ENCODE measurements at places on chromosomes 6 and 20.

DNA sequence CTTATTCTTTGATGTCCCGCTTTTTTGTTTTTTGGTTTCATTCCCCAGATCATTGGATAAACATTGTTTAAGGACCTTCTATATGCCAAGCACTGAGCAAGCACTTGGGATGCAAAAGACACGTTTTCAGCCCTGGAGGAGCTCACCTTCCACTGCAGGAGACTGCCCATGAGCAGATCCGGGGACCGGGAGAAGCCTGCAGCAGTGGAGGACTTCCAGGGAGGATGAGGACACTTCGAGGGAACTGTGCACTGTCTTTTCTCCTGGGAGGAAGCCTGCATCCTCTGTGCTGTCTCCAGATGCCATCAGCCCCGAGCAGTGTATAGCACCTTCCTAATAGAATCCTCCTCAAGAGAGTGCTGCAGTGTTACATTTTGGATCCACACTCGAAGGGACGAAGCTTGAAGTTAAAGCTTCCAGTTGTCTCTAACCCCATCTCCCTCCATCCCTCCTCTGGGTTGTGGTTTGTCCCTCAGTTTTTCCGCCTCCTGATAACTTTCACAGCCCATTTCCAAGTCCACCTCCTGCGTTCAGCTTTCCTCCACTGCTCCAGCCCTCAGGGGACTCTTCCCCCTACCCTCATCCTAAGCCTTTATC is 5.8 kb upstream of the KCNG1 start:
- no peak for DNase-seq

DNA sequence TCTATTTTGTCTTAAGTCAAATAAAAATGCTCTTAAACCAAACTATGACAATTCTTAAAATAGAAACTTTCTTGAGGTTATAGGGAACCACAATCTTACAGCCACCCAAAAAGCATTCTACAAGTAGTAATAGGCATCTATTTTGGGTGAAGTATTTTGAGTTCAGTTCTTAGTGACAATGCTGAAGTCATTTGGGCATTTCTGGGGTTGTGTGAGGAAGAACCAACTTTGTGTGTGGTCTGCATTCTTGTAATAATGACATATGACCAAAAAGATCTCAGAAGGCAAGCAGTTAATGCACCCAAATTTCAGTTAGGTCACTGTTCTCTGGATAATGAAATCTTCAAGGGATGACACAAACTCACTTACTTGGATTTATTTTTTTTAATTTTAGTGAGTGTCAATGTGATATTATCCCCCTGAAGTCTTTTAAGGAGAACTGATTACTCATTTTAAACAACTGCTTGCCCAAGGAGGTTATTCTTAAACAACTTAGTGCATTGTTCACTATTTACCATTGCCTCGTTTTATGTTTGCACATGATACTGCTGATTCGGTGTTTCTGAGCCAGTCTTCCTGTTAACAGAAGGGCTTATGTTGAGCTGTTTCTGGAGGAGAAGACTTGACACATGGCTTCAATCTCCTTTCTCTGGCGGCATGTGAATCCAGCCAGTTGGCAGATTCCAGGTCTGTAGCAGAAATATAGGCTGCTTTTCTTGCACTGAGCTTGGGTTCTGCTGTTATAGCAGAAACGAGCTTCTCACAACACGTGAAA is 618.9 kb downstream of the BCKDHB start:
- peak; percentile 31 for DNase-seq

- peak; percentile 5 for DNase-seq
Observed at GRCh38 chr20:61896058-61896961, 169.4 kb downstream of the TAF4 start.

DNA sequence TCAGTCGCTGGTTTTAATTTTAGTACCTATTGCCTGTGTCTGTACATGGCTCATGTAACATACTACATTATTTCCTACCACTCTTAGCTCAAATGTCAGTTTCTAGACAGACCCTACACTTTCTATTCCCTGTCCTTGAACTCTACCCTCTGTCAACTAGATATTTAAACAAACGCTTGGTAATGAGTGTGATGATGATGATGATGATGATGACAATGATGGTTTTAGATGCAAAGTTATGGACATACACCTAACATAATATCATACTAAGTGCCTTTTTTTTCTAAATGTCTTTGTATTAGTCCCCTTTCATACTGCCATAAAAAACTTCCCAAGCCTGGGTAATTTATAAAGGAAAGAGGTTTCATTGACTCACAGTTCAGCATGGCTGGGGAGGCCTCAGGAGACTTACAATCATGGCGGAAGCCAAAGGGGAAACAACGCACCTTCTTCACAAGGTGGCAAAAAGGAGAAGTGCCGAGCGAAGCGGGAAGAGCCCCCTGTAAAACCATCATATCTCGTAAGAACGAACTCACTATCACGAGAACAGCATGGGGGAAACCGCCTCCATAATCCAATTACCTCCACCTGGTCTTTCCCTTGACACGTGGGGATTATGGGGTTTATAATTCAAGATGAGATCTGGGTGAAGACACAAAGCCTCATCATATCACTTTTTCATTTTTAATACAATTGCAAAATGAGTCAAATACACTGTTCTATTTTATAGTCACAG is 87.1 kb downstream of the IBTK start:
- no peak for DNase-seq

DNA sequence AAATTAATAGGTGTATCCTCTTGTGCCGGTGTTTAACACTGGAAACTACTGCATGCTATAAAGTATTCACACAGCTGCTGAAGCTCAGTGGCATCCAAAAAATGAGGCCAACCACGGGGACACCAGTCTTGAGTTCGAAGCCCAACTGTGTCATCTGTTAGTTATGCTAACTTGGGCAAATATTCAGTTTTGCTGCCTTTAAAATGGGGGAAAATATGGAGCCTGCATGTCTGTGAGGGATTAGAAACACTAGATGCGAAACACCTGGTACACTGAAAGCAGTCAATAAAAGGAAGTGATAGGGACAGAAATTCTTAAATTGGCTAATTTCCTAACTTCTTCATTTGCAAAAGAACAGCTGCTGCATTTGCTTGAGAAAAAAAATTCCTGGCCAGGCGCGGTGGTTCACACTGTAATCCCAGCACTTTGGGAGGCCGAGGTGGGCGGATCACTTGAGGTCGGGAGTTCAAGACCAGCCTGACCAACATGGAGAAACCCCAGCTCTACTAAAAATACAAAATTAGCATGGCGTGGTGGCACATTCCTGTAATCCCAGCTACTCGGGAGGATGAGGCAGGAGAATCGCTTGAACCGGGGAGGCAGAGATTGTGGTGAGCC is 36.6 kb upstream of the MLIP start:
- peak; percentile 73 for DNase-seq

- no peak for DNase-seq
Observed at GRCh38 chr20:7908905-7909304, 31.4 kb downstream of the HAO1 start.
